Smooth muscle cell of the umbilical artery (primary cell): ENCODE measurements at places on chromosomes 3 and 15. TPM values are rescaled to one million over a fixed set of nuclear protein-coding genes. Genes with fewer than 3 reads are reported as not detected.

The THRB gene
- not detected in 2 replicates for total RNA-seq

The ERC2 gene
- total RNA-seq = under 0.01 and 0.42 TPM in 2 replicates

The BNC1 gene
- total RNA-seq = 15.4 and 23.3 TPM in 2 replicates

The RBPMS2 gene
- total RNA-seq = not detected in 2 replicates

The C3orf49 gene
- not detected in 2 replicates for total RNA-seq

The RNU5B-1 gene
- not detected in 2 replicates for total RNA-seq

The KBTBD13 gene
- not detected in 2 replicates for total RNA-seq

The MST1R gene
- total RNA-seq = 0.14 and 0.30 TPM in 2 replicates

The CD86 gene
- not detected in 2 replicates for total RNA-seq

The PEX11A gene
- 5.8 and 8.0 TPM in 2 replicates for total RNA-seq

The KCNH8 gene
- total RNA-seq = under 0.01 TPM in 1 of 2 replicates, not detected in the other

The CELSR3 gene
- 0.89 and 3.1 TPM in 2 replicates for total RNA-seq

The SLC38A3 gene
- total RNA-seq = not detected in 2 replicates

The TBC1D5 gene
- 78.1 and 104 TPM in 2 replicates for total RNA-seq

The REC114 gene
- total RNA-seq = not detected in 2 replicates

The PTX3 gene
- 287 and 687 TPM in 2 replicates for total RNA-seq

The RNF123 gene
- 30.9 and 33.2 TPM in 2 replicates for total RNA-seq

The BCHE gene
- total RNA-seq = 27.6 and 54.9 TPM in 2 replicates

The NTRK3 gene
- 1.2 and 3.2 TPM in 2 replicates for total RNA-seq

The P3H2 gene
- total RNA-seq = 12.5 and 24.8 TPM in 2 replicates
